ENCODE measurements at places on chromosomes 6 and 20.
A peak's percentile ranks its signal among the peaks of the same experiment; 100 is the strongest.

GRCh38 chr20:5729348-5729747, 20.9 kb upstream of the SHLD1 start:
- DNase-seq, result no peak

GRCh38 chr6:12012558-12013306, 620 bp downstream of the HIVEP1 start:
- no peak for DNase-seq

DNA sequence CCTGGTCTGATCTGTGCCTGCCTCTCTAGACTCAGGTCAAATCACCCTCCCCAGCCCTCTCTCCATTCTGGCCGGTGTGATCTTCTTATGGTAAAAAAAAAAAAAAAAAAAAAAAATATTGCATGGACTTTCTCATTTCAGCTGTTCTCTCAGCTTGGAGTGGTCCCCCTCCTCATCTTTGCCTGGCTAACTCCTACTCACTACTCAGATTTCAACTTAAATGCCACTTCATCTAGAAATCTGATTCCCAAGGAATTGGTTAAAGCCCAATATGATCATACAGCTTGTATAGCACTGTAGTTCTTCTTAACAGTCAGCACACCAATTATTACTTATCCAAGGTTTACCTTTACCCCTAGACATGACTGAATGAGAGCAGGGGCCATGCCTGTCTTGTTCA, 105.9 kb upstream of the CARMIL1 start:
- no peak for DNase-seq

DNA sequence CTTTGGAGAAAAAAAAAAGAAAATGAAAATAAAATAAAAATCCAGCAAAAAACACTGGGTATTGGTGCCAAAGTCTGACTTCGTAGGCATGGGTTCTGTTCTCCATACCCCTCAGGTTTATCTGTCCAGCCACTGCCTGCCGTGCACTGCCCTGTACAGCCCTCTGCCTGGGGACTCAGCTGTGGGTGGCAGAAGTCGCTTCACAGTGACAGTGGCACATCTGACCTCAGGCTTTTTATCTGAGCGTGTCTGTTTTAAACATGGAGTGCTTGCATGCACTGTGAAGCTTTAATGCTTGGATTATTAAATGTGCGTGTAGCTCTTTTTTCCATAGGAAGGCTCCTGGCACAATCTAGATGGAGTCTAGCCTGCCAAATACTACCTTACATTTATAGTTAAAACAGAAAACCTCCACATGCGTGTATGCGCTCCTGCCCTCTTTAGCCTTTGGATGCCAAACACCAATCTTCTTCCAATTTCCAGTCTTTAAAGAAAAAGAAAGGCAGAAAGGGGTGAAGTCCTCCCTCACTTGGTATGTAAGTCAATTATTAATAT, 375.5 kb downstream of the UTRN start:
- no peak for DNase-seq

DNA sequence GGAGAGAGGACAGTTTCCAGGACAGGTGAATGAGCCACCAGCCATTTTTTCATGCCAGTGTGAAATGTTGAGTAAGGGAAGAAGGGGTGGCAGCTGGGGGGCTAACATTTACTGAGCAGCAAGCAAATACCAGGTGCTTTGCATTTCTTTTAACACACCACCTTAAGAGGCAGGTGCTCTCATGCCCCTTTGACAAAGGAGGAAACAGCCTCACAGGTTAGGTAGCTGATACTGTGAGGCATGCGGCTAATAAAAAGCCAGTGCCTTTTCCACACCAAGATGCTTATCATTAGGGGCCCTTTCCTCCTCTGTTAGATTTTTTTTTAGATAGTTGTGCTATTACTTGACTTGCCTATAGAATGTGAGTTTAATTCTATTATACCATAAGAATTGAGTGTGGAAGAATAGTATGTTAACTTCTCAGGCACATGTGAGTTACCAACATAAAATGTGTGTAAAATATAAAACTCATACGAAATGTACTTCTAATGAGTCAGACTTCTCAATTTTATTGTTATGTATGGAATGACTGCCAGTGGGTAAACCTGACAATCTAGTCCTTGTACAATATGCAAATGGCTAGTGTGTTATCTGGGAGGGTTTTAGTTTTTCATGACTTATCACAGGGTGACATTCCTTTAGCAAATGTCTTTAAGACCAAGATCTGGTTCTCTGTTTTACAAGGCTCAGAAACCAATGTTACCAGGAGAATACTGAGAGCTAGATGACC, 260.0 kb downstream of the TMEM242 start:
- peak; percentile 42 for DNase-seq

DNA sequence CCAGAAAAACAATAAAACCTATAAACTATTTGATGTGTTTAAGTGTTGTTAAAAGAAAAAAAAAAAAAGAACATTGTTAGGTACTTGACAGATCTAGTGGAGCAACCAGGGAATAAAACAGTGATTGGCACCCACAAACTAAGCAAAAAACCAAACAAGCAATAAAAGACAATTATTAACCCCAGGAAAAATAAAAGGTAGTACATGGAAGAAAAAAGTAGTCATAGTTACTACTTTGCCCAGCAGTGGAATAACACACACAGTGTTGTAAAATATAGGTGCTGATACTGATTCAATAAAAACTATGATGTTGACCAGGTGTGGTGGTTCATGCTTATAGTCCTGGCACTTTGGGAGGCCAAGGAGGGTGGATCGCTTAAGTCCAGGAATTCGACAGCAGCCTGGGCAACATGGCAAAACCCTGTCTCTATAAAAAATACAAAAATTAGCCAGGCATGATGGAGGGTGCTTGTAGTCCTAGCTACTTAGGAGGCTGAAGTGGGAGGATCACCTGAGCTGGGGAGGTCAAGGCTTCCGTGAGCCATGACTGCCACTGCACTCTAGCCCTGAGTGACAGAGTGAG, 43.9 kb downstream of the PIGU start:
- no peak for DNase-seq

- no peak for DNase-seq
These were observed 1.7 kb downstream of the SAPCD1 start for GRCh38 chr6:31764198-31764597.

- no peak for DNase-seq
These were observed 83.5 kb upstream of the ZNF184 start for GRCh38 chr6:27556406-27556805.

DNA sequence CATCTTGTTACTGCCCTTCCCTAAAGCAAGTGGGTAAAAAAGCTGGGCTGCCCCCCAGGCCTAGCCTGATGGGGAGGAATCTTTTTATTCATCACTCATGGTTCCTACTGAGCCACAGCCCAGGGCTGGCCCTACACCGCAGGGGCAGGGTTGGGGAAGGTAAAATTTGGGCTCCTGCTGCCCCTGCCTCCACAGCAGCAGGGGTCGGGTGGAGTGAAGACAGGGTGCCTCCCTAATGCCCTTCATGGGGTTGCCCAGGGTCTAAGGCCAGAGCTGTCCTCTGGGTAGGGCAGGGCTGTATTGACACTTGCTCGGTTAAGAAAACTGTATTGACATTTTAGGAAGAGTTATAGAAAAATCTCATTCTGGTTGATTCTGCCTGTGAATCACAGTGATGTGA, 8.9 kb upstream of the PSMG4 start:
- no peak for DNase-seq

- DNase-seq, result no peak
These were observed 203.7 kb downstream of the OTOR start for GRCh38 chr20:16951876-16952275.

DNA sequence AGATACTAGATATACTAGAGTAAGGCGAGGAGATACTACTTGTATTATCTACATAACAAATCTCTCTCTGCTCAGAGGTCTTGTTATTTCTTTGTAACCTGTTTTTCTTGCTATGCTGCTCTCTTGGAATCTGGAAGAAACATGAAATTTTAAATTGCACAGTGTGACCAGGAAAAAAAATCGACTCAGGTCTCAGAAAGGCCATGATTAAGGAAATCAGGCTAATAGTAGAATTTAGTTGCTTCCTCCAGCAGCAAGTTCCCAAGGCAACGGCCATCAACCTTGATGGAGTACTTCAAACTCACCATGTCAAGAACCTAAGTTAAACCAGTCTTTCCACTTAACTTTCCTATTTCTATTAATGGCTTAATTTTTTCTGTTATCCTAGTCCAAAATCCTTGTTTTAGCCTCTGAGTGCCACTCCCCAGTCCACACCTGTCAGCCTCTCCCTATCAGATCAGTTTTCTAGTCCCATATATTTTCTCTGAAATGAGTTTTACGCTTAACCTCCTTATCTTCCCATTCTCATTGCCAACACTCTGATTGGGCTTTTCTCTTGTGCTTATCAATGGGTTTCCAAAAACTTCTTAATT, 87.7 kb upstream of the BEND3 start:
- DNase-seq, result no peak

- DNase-seq, result no peak
These were observed 1.9 kb downstream of the TRIB3 start for GRCh38 chr20:382291-383115.

- DNase-seq, result no peak
These were observed 50.8 kb upstream of the NRN1 start for GRCh38 chr6:6057442-6058053.

GRCh38 chr6:5865506-5866031, 141.2 kb downstream of the NRN1 start:
- no peak for DNase-seq

- DNase-seq, result no peak
These were observed 14.2 kb upstream of the CALHM5 start for GRCh38 chr6:116497113-116497676.
